ENCODE measurements at places on chromosomes 7 and 10.

- no peak for DNase-seq
Observed at GRCh38 chr10:129046962-129047361, 420.1 kb upstream of the MGMT start.

GRCh38 chr7:28580665-28581064 is 168.3 kb downstream of the CREB5 start:
- no peak for DNase-seq

DNA sequence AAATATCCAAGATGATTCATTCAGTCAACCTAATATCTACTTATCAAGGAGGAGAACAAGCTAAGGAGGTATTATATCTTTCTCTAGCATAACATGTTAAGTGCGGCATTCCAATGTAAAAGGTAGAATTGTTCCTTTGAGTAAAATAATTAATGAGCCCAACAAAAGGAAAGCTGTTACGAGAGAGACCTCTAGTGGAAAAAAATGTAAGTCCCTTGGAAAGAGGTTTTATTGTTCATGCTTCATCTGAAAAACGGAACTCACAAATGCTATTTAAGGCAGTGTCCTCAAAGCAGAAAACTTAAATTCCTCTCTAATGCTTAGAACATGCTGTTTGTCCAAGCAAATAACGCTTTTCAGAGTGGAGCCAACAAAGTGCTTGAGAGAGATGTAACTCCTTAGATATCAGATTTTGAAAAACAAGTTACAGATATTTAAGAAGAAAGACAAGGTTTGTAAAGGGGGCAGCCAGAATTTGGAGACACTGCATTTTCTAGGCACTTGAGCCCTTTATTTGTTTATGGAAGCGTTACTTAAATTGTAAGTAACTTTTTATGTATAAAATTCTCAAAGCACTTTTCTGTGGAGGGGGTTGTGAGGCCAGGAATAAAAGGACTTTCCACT is 119.9 kb downstream of the TFEC start:
- no peak for DNase-seq

DNA sequence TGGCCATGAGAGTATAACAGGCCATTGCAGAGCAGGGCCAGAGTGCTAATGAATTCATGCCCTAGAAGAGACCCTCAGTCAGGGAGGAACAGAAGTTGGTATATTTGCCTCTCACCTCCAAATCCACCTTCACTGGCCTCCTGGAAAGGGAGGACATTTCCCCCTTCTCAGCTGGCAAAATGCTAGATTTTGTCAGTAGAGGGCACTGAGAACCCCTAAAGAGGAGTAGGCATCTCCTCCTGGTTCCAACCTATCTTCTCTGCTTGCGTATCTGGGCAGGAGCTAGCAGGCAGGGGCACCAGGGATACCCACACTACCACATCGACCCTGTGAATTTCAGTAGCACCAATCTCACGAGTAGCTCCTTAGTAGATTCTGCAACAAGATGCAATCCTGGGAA is 79.8 kb upstream of the GHITM start:
- DNase-seq: no peak

DNA sequence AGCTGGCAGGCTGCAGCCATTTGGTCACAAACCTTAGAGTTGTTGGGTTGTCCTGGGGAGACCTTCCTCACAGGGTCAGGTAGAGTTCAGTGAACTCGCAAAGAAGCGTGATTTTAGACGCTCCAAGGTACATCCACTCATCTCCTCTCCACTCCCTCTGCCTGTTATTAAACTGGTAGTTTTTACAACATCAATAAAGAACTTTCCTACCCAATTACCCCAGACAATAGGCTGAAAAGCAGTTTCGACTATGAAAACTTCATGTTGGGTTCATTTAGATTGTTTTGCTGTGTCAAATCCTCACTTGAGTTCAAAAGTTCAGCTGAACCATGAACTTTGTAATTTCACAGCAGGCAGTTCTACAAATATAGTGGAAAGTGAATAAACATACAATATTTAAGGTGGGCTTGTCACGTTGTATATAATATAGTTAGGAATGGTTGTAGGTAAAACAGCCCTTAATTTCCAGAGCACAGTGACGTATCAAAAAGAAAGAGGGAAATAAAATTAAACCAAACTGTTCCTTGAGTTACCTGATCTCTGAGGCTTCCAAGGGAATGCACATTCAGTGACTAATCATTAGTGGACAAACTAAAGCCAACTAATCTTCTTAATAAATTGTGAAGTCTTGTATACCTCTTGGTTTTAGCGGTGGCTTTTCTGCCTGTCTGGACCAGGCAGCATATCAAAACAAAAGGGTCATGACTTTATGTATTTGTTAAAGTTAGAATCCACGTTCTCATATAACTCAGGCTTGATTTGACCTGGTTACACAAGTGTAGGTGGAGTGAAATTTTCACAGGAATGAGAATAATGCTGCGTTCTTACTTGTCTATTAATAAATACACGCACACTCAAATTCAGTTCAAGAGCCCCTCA is 100.5 kb downstream of the CYP26A1 start:
- no peak for DNase-seq

DNA sequence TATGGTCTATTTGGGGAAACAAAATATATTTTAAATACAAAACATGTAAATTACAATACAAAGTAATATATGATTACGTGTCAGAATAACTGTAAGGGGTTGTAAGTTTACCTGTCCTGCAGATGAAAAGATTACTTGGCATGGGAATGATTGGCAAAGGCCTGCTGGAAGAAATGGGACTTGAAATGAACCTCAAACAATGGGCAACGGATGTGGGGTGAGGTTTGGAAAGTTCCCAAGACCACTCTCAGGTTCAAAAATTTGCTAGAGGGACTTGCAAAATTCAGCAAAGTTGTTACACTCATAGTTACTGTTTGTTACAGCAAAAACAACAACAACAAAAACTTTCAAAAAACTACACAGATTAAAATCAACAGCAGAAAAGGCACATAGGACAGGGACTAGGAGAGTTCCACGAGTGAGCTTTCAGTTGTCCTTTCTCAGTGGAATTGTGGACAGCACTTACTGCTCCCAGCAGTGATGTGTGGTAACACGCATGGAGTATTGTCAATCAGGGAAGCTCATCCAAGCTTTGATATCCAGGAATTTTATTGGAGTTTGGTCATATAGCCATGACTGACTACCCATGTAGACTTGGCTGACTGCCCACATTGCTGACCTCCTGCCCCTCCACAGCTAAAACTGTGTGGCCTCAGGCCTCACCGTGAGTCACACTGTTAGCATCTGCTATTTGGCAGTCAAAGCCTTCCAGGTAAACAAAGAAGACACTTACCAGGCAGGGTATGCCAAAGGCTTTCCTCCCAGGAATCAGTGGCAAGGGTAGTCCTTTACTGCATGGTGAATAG is 43.8 kb downstream of the EXOC6 start:
- DNase-seq: no peak

DNA sequence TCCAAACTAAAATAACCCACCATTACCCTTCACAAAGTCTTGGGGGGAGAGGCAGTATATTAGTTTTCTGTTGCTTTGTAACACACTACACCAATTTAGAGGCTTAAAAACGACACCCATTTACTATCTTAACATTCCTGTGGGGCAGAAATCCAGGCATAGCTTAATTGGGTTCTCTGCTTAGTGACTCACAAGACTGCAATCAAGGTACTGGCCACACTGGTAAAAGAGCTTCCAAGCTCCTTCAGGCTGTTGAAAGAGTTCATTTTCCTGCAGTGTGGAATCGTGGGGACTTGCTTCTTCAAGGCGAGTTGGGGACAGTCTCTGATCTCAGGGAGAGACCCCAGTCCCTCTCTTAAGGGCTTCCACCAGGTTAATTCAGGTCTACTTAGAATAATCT is 139.1 kb downstream of the XPNPEP1 start:
- DNase-seq: no peak

GRCh38 chr10:86387178-86387794 is 20.7 kb upstream of the GRID1 start:
- DNase-seq: no peak

DNA sequence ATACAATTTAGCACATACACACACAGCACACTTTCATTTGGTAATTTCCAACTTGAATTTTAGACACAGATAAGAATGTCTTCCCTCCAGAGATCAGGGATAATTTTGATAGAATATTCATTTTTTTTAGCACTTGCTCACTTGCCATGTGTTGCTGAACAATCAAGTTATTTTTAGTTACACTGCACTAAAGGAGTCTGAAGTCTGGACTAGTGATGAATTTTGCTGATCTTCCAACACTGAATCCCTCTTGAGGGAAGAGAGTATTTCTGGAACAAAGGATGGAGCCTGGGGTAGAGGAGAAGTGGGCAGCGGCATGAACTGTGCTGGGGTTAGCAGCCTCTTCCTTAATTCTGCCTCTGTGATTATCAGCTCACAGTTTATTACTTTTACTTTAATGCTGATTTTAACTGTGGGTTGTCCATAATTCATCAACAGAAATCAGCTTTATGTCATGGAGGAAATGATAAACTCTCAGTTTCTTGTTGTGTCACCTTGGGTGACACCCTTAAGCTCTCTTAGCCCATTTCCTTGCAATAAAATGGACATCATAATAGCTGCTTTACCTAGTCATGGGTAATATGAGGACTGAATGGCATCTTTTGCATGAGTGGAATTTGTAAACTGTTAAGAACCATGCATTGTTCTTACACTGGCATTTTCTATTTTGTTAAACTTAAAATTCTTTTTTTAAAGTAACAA is 32.1 kb downstream of the SGPL1 start:
- DNase-seq: no peak

DNA sequence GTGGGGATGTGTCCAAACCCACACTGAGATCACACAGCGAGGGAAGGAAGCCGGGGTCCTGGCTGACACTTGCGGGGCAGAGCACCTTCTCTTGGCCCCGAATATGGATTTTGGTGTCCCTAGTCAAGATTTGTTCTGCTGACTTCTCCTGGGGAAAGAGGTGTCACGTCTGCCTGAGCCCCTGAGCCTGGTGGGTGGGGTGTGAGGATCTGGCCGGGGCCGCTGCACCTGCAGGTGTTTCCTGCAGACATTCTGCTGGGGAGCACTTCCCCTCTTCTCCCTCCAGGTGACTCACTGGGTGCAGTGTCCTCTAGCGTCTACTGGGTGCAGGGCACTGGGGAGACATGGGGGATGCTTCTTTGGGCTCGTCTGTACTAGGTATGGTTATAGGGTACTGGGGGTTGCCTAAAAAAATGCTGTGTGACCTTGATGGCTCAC is 99.2 kb downstream of the GRK5 start:
- peak; percentile 86 for DNase-seq

DNA sequence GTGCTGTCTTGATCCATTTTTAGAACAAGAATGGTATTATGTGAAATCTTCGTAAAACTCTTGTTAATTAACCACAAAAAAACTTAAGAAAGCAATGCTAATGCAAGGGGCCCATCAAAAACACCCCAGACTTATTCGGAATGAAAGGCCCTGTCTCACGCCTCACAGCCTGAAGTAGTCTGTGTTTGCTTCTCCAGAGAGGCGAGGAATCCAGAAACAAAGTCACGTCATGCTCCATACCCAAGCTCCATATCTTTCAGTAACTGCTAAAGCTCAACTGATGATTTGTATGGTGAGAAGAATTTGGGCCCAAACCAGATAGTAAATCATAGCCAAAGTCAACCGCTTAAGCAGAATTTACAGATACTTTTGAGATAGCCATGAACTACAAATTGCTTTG is 155.4 kb downstream of the ATE1 start:
- DNase-seq: no peak

GRCh38 chr10:58641708-58642107 is 129.0 kb downstream of the BICC1 start:
- DNase-seq: no peak

DNA sequence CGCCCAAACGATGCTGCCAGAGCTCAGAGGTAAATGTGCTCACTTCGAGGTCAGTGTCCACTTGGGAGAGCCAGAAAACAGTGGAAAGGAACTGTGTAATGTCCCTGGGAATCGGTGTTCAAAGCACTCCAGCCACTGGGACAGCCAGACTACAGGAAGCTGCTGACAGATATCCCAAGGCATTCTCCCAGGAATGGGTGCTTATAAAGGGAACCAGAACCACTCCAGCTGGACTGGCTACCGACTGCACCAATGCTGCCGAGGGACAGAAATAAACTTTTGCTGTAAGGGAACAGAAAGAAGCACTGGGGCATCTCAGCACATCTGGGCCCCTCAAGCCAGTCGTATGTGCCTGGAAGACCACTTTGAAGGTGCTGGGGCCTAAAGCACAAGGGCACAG is 76.7 kb downstream of the ATXN7L1 start:
- DNase-seq: no peak

GRCh38 chr10:96784253-96784652 is 47.8 kb upstream of the LCOR start:
- DNase-seq: no peak

DNA sequence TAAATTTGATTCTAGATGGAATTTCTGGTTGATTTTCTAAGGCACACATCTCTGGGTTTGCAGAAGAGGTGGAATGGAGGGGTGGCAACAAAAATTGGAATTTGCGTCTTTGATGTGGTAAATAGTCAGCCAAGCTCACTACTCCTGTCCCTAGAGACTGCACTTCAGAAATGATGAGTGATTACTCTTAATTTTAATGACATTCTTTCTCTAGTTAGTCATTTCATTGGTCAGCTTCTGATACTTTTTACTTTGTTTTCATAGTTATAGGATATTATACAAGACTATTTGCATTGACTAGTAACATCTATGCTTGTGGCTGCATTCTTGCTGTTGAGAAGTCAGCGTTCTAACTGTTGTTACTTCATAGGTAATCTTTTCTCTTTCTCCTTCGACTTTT is 658.3 kb downstream of the SUGCT start:
- DNase-seq: no peak

DNA sequence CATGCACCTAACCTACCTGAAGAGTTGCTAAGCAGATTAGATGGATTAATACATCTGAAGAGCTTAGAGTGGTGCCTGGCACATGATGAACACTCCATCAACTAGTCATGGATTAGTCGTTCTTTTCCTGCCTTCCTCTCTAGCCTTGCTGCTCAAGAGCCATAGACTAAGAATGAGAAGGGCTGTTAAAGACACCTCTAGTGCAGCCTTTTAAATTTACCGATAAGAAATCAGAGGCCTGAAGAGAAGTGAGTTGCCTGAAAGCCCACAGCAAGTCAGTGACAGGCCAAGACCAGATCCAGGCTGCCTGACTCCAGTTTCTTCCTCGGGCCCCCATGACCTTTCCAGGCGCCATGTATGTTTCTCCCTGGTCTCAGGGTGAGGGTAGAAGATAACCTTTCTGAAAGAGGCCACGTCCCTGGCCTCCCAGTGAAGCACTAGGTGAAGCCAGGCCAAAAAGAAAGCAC is 6.5 kb downstream of the TSPAN15 start:
- DNase-seq: no peak

- DNase-seq: no peak
Observed at GRCh38 chr10:124079864-124080263, 13.5 kb downstream of the CHST15 start.

- no peak for DNase-seq
Observed at GRCh38 chr7:53485354-53485753, 449.9 kb downstream of the POM121L12 start.

- DNase-seq: no peak
Observed at GRCh38 chr7:143296686-143297085, 8.5 kb downstream of the CASP2 start.
